ENCODE measurements at places on chromosomes 4 and X.
A peak's percentile ranks its signal among the peaks of the same experiment; 100 is the strongest.

GRCh38 chr4:67891645-67892044 is 7.8 kb upstream of the TMPRSS11D start:
- no peak for DNase-seq

DNA sequence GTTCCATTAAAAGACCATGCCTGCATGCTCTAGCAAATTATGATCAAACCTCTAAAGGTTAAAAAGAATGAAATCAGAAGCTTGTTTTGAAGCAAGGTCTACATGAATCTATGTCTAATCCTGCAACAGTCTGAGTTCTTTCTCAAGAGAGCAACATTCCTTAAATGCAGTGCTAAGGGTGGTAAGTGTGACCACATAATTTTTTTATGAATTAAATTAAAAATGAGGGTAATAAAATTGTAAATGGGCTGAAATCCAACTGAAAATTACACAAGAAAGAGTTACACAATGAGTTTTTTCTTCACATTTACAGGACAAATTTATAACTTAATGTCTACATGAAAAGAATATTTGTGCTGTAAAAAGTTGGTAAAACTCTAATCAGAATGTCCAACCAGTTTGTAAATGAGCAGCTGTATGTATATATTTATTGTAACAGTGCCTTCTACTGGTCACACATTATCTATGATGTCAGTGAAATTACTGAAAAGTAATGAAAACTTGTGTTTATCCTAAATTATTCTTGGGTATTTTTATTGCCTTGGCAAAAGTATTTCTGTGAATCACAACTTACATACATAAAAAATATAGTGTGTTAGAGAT is 336.3 kb upstream of the PITX2 start:
- DNase-seq = no peak

DNA sequence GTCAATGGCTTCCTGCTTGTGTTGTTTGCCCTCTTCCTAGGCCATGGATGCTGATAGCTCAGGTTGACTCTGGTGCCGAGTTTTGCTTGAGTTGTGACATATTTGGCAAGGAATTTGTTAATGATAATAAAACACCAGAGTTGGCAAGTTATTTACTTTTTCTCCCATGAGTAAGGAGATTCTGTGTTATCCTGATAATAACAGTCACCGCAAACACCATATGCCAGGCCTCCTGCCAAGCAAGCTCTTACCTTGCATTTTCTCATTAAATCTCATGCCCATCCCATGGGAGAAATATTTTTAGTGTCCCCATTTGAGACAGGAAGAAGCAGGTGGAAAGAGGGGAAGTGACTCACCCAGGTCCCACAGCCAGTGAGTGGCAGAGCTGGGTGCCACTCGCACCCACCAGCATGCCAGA is 67.4 kb upstream of the CLCN4 start:
- no peak for DNase-seq

- DNase-seq = no peak
These were observed 63.5 kb upstream of the PJA1 start for GRCh38 chrX:69228732-69229131.

DNA sequence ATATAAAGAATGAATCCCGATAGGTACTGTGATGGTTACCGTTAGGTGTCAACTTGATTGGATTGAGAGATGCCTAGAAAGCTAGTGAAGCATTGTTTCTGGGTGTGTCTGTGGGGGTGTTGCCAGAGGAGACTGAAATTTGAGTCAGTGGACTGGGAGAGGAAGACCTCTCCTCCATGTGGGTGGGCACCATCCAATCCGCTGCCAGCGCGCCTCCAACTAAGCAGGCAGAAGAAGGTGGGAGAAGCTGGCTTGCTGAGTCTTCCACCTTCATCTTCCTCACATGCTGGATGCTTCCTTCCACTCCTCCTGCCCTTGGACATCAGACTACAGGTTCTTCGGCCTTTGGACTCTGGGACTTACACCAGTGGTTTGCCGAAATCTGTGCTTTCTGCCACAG is 40.1 kb downstream of the WFS1 start:
- no peak for DNase-seq

DNA sequence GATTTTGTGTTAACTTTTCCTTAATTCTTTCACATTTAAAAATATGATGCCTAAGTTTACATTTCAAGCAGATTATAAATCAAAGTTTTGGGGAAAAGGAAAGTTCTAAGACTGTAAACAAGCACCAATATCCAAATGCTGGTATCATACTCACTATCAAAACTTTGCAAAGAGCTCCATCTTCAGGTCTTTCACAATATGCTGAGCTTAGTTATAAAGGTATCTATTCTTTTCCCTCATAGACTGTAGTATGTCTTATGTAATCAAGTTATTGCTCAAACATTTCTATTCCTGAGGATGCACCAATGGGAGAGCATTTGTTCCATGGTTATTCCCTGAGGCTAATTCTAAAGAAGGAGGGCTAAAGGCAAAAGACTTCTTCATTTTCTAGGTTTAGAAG is 207.9 kb upstream of the FAM241A start:
- DNase-seq = no peak

DNA sequence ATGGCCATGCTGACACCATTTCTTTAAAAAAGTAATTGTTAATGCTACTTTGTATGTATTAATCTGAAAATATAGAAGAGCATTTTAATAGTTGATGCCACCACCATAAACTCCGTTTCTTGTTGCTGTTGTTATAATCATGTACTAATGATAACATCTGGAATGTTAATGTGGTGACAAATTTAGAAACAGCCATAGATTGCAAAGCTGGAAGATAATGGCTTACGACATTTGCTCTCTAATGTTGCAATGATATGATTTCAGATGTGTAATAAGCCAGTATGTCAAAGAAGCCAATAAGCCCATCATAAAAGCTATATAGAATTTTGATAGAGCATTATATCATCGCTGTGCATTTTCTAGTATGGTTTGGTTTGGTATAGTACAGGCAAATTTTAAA is 579.4 kb upstream of the ZFP42 start:
- DNase-seq = no peak

DNA sequence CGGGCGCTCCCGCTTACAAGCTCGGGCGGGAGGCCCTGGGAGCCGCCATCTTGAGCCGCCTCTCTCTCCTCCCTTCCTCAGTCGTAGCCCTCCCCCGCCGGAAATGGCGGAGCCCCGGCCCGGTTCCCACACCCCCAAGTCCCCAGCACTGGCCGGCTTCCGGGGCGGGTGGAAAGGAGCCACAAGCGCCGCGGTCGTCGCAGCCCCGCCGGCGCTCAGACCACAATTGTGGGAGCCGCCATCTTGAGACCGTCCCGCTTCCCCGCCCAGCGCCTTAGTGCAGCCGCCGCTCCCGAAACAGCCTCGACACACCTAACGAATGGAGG is 531 bp downstream of the HCFC1 start:
- peak; percentile 85 for DNase-seq

DNA sequence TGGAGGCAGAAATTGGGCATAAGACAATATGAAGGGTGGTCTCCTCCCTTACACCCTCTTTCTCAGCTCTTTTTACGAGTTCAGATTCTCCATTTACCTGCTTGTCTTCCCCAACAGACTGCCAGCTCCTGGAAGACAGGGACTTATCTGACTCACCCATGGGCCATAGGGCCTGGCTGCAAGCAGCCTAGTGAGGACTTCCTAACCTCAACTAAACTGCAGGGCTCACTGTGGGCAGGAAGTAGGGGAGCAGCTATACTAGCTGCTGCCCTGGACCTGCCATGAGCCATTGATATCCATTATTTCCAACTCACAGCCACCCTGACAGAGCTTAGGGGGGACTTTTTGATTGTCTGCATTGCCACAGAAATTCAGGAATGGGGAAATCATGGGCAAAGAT is 11.5 kb upstream of the ZNF718 start:
- DNase-seq = no peak

GRCh38 chr4:15986907-15987306 is 23.9 kb upstream of the FGFBP2 start:
- no peak for DNase-seq

- DNase-seq = no peak
These were observed 155.6 kb upstream of the CXCL13 start for GRCh38 chr4:77450006-77450405.

Measured in activated naive CD8-positive, alpha-beta T cell treated with anti-CD3 and anti-CD28 coated beads for 36 hours (primary cell).